NCI-H82 (cell line): ENCODE measurements at places on chromosomes 4 and X.
A peak's percentile ranks its signal among the peaks of the same experiment; 100 is the strongest.

DNA sequence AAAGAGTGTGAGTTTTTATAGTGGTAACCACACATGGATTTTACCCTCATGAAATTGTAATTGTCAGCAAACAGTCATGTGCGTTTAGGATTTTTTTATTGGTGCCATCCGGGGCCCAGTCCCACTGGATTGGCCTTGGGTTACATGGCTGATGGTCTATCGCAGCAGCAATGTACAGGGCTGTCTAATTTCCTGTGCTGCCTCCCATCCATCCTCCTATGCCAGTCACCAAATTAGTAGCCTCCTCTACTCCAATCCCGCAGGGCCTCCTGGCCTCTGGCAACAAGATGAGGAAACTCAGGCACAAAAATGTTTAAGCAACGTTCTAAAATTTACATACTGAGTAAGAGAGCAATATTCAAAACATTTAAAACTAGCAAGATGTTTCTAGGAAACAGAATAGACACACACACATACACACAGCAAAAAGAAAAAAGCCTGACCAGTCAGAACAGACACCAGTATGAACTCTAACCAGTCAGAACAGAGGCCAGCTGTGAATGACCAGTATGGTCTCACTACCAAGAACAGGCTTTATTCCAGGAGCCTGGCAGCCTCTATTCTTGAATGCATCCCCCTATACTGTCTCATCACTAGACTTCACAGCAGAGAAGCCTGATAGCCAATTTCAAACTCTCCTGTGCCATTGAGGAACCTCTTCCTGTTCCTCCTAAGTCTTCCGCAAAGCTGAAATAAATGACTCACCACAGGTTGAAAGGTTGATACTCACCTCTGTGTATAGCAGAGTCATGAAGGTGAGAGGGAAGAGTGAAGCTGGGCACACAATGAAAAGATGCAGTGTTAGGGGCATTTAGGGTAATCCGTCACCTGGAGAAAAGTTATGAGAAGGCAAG, 42.6 kb downstream of the CHRNA9 start:
- DNase-seq = no peak

DNA sequence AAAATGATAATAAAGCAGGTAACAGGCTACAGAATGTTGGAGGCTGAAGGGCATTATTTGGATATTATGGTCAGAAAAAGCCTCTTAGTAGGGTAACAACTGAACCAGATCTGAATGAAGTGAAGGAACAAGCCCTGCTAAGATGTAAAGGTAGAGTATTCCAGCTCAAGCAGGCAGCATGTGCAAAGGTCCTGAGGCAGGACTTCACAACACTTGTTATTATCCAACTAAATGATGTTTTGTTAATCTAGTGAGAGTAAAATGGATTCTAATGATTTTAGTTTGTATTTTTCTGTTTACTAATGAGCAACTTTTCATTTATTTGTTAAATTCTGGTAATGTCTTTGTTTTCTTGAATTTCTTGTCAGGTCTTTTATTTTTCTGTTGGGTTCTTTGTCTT, 35.7 kb downstream of the RAB33B start:
- no peak for DNase-seq

- DNase-seq = peak; percentile 45
Measured at GRCh38 chr4:61741327-61742096, 541.4 kb downstream of the ADGRL3 start.

DNA sequence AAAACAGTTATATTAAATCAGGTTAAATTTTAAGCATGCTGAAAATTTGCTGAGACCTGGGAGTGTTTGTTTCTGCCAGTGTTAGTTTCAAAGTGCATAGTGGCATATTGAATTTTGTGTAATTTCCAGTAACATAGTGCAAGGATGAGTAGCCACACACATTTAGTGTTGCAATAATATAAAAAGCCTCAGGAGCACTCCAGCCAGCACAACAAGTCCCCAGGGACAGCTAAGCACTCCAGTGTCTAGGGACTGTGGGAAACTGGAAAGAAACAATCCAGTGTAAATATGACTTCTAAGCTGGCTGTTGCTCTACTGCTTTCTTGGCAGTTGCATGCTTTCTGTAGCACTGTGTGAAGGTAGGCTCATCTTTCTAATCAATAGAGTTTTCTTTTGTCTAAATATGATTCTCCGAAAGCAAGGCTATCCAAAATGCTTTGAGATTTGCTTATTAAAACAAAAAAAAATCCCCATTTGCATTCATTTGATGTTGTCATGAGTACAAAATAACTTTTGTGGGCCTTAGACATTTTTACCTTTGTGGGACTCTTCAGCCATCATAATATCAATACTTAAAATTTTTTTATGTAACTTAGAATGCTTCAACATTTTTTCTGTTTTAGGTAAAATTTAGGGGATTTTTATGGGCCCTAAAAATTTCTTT, 24.2 kb upstream of the CXCL2 start:
- DNase-seq = peak; percentile 75

GRCh38 chr4:141637565-141637964, 1.2 kb downstream of the IL15 start:
- DNase-seq = peak; percentile 8

- DNase-seq = peak; percentile 29
Measured at GRCh38 chrX:19814240-19814639, 73.2 kb downstream of the SH3KBP1 start.

DNA sequence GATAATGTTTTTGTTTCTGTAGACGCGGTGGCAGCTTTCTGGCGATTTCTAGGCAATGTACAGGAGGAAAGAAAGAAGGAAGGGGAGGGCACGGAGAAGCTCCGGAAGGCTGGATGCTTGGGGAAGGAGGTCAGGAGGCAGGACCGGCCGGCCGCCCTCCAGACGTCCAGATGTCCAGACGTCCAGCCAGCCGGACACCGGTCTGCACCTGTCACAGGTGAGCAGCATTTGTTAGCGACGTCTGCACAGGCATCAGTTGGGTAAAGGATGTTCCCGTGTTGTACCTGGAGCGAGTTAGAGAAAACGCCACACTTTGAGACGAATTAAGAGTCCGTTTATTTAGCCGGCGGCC, 90.0 kb upstream of the PPP2R3B start:
- no peak for DNase-seq

DNA sequence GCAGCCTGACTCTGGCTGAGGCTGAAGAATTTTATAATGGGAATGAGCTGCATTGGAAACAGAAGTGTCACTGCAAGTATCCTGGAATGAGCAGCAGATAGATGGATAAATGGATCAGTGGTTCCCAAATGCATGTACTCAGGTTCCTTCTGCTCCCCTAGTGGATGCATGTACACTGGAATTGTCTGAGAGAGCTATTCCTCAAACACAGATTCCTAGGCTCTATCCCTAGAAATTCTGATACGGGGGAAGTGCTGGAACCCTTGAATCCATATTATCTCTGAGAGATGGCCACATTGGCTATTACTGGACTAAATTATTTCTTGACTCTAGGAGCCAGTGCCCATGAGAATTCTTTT, 64.8 kb downstream of the TMEM131L start:
- DNase-seq = peak; percentile 19

DNA sequence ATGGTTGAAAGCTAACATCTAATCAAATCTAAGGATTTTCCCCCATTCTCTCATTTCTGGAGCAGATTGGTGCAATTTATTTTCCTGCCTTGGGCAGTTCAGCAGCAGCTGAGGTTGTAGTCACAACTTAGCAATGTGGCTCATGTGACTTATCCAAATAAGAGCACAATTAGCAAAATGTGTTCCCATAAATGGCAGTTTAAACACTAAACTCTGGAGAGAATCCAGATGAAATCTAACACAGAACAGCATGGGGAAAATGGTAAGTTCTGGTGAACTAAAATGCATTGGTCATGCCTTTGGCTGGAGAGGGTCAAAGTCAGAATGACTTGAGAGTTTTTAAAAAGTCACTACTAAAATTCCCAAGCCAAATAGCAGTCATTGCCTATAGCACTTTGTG, 422.6 kb upstream of the DIPK2B start:
- DNase-seq = no peak

DNA sequence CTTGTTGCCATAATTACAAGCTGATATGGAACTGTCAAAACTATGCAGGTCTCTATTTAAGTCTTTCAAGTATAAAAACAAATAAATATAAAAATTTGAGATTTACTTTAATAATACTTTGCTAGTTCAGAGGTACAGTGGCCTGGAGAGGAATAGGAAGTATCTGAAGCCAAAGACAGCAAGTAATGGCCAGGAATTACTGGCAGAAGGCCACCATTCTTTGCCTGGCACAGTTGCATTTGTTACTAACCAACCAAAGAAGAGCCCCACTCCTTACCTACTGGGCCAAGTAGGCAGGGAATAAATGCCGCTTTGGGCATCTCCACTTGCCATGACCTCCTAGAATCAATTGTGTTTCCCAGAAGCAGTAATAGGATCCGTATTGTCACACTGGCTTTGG, 13.8 kb upstream of the ADAMTS3 start:
- no peak for DNase-seq

DNA sequence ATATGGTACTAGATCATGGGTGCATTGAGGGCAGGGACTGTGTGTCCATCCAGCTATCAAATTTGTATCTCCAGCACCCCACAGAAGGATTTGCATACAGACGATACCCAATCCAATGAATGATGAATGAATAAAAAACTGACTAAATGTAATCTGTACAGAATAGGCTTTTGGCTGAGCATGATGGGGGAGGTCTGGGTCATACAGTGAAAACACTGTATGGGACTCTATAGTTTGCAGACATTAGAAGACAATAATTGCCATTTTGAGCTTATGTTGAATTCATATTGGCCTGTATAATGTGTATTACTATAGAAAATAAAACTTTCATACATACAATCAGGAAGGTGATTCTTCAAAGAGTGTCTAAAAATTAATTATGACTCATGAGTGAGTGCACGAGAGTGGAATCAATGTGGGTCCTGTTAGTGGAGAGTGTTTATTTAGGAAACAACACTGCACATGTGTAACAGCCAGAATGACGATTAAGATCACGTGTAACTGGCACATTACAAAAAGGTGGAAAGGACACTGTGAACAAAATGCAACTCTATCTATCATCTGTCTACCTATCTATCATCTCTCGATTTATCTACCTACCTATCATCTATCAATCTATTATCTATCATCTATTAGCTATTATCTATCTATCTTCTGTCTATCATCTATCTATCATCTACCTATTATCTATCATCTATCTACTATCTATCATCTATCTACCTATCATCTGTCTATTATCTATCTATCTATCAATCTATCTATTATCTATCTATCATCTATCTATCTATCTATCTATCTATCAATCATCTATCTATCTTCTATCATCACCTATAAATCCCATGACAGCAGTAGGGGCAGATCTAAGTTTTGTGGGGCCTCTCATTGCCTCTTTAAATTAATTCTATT, 201.3 kb downstream of the PTTG2 start:
- no peak for DNase-seq

- DNase-seq = no peak
Measured at GRCh38 chr4:41820473-41820872, 71.9 kb upstream of the PHOX2B start.

DNA sequence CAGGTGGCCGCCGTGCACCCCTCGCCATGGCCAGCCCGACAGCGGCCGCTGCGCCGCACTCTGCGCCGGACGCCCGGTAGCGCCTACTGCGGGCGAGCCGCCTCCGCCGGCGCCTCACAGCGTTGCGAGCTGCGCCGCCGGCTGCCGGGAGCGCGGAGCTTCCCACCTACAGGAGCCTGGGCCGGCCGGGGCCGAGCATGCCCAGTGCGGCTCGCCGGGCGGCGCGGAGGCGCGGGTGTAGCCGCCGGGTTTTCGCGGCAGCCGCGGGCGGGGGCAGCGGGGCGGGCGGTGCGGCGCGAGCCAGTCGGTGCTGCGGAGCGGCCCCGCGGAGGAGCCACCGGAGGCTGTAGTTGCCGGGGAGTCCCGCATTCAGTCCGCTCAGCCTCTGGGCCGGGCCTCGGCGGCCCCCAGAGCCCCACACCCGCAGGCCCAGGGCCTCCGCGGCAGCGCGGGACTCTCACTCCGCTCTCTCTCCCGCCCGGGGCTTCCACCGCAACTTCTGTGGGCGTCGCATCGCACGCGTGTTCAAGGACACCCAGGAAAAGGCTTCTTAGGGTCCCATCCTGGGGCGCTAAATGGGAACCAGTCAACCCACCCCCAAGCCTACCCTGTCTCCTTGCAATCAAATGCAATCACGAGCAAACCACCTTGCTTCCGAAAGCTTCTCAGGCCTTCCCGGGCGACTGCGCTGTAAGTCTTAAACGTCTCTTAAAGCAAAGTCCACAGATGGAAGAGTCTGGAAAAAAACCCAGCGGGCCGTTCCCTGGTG, at the start of gene MFAP3L:
Gene MFAP3L, minus strand, starts transcription at position 143 of the 769 bp plus-strand sequence. CDS start 20,518 bp downstream, outside the sequence.
- peak; percentile 88 for DNase-seq

DNA sequence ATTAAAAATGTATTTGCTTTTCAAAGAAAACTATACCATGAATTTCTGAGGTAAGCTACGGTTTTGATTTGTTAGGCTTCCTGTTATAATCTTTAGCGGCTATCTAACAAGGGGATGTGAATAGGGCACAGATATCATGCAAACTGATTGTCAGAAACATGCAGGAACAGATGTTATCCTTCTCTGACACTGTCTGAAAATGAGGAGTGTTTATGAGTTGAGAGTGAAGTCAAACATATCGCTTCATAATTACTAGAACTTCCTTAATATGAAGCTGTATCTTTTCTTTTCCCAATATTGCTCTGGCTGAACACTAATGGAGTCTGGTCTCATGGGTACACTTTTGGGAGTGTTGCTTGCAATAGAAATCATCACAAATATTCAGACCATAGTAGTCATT, 16.3 kb upstream of the SULT1B1 start:
- no peak for DNase-seq
